ENCODE measurements at places on chromosomes 1 and 21.

DNA sequence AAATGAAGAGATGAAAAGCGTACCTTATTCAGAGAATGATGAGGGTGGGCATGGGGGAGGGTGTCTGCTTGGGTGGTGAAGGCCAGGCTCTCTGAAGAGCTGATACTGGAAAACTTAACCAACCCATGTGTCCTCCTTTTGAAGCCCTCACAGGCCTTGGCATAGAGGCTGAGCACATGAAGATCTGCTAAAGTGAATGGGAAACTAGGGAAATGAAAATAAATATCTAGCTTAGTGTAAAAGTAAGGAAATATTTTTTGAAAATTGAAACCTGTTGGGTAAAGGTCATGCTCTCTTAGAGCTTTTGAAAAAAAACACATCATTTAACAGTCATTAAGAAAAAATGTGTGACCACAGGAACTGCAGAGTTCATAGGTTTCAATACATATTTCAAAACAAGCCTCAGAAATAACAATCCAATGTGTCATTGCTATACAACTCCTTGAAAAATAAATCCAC is 40.5 kb upstream of the RALGPS2 start:
- no peak for DNase-seq

GRCh38 chr21:37166733-37167132 is 93.7 kb downstream of the TTC3 start:
- no peak for DNase-seq

DNA sequence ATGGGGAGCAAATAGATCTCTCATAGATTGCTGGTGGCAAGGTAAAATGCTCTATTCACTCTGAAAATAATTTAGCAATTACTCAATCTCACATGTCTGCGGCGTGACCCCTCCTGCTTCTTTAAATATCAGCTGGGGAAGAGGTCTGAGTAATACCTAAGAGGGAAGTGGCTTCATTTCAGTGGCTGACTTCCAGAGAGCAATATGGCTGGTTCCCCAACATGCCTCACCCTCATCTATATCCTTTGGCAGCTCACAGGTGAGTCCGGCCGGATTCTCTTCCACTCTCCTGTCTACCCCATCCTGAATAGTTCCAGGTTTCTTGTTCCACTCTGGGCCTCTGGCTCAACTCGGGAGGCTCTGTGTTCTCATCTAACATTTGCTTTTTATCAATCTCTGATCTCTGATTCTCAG is at the start of gene SLAMF7:
Gene SLAMF7 (plus strand): TSS at position 150 of the 414 bp plus-strand sequence. CDS start 55 bp downstream, at position 205.
- no peak for DNase-seq

- DNase-seq, result no peak
Measured at GRCh38 chr1:147812799-147813198, 52.4 kb upstream of the GJA5 start.

DNA sequence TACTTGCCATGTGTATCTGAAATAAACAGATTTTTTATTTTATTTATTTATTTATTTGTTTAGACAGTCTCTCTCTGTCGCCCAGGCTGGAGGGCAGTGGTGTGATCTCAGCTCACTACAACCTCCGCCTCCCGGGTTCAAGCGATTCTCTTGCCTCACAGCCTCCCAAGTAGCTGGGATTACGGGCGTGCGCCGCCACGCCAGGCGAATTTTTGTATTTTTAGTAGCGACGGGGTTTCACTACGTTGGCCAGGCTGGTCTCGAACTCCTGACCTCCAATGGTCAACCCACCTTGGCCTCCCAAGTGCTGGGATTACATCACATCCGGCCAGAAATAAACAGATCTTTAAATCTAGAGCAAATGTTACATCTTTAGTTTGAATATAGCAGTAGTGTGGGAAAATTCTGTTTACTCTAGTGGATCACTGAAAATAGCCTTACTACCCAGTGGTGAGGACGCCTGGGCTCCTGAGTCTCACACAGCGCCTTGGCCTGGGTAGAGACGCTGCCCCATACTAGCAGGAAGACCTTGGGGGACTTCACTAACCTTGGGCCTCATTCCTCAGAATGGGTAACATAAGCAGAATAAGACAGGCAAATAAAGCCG is 709 bp downstream of the GART start:
- no peak for DNase-seq

GRCh38 chr1:240909701-240910457 is 297.9 kb upstream of the GREM2 start:
- no peak for DNase-seq

DNA sequence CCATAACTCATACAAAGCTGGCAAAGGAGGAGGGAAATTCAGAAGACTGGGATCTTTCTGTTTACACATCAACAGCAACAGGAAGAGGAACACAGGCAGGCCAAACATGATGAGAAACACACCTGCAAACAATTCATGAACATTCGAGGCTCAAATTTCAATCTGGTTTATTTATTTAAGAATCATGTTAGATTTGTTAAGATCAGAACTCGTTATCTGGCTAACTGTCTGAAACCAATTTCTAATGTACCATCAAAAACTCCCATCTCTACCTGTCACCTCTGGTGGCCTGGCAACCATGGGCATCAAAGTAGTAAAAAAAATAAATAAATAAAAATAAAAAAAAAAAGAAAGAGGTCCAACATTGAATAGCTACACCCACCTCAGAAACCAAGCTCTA is 9.8 kb downstream of the LBR start:
- no peak for DNase-seq

DNA sequence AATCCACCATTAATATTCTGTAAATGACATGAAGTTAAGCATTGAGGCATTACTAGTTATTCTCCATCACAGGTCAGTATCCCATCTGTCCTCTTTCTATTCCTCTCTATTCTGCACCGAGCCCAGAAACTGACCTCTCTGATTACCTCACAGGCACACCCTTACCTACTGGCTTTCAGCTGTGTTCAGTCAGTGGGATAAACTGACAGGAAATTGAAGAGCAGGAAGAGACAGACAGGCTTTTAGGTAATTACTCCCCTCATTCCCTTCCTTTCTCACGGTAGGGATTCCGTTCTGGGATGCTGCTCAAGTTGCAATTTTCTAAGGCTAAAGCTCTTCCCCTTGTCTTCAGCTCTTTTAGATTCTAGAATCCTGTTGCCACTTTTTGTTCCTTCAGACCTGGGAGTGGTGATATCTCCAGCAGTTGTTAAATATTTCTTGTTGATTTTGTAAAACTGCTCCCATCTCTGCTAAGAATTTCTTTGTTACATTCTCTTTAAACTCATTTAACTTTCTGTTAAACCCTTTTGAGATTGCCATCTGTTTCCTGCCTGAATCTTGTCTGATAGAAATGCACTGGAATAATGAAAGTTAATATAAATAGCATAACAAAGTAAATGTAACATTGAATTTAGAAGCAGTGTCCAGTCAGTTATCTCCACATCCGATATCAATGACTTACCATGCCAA is 1063.4 kb downstream of the PLA2G4A start:
- no peak for DNase-seq

DNA sequence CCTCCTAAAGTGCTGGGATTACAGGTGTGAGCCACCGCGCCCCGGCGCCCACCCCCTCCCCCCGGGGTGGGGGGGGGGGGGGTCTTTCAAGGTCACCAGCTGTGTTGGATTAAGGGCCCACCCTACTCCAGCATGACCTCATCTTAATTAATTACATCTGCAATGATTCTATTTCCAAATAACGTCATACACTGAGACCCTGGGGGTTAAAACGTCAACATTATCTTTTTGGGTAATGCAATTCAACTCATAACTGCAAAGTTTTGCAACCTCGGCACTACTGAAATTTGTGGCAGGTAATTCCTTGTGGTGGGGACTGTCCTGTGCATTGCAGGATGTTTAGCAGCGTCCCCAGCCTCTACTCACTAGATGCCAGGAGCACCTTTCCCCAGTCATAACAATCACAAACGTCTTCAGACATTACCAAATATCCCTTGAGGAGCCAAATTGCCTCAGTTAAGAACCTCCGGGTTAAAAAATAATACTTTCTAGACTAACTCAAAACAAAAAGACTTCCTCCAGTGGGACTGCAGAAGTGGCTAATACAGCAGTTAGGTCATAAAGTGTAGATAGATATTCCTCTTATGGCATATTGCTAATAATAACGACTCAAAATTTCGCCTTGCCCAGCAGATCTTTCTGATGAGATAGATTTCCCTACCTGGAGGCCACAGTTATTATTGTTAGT is 233.0 kb upstream of the KAZN start:
- no peak for DNase-seq

GRCh38 chr1:209150114-209150513 is 433.4 kb upstream of the CAMK1G start:
- DNase-seq, result no peak

Measured in stimulated activated CD8-positive, alpha-beta memory T cell treated with anti-CD3 and anti-CD28 coated beads, Interleukin-4, amount 100 ng/mL, for 1 hour (primary cell).